Omental fat pad (tissue), 4 donors: ENCODE measurements at places on chromosomes 7 and 10. TPM values are rescaled to one million over a fixed set of nuclear protein-coding genes. Genes with fewer than 3 reads are reported as not detected.
A peak's percentile ranks its signal among the peaks of the same experiment; 100 is the strongest.

Gene TACC2
- total RNA-seq: 32.4 TPM

DNA sequence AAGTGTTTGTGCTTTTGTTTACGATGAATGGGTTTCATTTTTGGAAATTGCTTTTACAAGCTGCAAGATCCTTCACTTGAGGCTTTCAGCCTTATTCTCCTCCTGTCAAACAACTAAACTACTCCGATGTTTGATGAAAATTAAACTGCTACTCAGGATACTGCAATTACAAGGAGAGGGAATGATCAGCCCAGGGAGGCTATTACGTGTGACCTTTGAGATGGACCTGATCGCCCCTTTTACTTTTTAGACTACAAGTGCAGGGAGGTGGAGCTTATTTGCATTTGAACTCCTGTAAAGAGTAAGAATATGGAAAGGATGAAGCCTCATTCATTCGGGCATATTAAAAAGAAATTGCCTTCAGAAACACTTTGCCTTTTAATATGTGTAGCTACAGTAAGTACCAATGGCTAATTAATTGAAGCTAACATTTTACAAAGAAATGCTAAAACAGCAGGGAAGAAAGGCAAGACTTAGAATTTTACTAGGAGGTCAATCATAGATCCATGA lies 219.1 kb downstream of the PHTF2 start:
- no peak for DNase-seq

- DNase-seq: no peak
Observed at GRCh38 chr7:89914711-89915110, 239.6 kb upstream of the STEAP1 start.

DNA sequence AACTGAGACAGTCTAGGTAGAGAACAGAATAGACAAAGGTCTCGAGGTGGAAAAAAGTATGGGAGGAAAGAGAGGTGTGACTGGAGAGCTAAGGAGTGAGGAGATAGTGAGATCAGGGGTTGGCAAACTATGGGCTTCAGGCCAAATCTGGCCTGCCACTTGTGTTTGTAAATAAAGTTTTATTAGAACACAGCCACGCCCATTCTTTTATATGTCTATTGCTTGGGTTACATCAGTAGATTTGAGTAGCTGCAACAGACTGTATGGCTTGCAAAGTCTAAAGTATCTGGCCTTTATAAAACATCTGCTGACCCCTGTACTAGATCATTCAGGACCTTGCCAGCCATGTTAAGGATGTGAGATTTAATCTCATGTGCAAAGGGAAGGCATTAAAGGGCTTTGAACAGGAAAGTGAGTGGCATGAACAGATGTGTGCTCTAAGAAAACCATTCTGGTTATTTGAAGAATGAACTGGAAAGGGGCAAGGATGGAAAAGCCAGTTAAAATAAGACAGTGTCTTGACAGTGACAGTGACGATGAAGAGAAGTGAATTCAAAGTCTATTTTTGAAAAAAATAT lies 240.3 kb downstream of the RNLS start:
- DNase-seq: no peak

DNA sequence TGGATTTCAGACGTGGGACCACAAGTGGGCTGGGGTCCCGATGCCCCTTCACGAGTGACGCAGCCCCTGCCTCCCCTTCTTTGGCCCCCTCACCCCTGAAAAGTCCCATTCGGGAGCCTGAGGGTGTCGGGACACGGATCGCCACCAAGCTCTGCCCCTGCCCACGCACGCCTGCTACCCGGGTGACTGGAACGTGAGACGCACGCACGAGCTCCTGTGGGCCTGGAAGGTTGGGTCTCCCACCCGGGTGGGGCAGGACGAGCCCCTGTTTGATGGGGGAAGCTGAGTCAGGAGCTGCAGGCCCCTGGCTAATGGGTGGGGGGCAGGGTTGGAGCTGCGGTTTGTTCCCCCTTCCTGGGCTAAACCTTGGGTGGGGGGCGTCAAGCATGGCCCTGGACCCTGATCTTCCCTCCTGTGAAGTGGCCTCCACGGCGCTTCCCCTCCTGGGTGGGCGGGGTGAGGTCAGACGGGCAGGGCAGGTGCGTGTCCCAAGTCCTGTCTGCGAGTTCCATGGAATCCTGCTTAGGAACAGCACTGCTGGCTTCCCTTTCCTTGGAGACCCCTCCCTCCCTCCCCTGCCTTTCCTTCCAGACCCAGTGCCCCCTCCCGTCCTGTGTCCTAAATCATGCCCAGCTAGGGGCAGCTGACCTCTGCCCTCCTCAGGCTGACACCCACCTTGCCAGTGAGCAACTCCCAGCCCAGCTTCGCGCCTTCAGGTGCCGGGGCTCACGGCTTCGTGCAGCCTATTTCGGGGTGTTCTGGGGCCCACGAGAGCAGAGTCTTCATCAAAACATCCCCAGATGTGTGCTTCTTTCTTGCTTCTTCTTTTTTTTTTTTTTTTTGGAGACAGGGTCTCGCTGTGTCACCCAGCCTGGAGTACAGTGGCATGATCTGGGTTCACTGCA lies 5.3 kb upstream of the TMEM184A start:
- no peak for DNase-seq

DNA sequence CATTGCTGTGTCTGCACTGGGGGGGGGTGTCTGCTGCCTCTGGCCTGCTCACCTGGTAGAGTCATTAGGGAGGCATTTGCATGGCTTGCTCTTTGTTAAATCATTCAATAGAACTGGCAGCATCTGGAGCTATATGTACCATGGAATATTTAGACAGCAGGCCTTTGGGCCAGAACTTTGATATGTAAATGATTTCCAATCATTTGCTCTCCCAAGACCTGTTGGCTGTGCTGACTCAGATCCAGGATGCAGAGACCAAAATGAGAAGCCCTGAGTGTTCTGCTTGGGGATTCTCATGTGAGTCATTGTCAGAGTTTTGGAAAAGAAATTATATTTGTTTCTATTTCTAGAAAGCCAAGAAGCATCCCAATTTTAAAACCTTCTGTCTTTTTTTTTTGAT lies 257.6 kb upstream of the IGFBP3 start:
- DNase-seq: no peak

Gene ERVW-1
- total RNA-seq: not detected

Gene SLIT1
- total RNA-seq: 0.12 TPM

Gene NFE2L3
- total RNA-seq: 4.8 TPM

- DNase-seq: no peak
Observed at GRCh38 chr10:86291616-86292340, 74.8 kb downstream of the GRID1 start.

- no peak for DNase-seq
Observed at GRCh38 chr7:96069401-96069800, 252.5 kb downstream of the SLC25A13 start.

- no peak for DNase-seq
Observed at GRCh38 chr10:74518061-74518460, 308.3 kb upstream of the KAT6B start.

Gene PRSS37
- not detected for total RNA-seq

Gene CPA4
- 3.0 TPM for total RNA-seq

DNA sequence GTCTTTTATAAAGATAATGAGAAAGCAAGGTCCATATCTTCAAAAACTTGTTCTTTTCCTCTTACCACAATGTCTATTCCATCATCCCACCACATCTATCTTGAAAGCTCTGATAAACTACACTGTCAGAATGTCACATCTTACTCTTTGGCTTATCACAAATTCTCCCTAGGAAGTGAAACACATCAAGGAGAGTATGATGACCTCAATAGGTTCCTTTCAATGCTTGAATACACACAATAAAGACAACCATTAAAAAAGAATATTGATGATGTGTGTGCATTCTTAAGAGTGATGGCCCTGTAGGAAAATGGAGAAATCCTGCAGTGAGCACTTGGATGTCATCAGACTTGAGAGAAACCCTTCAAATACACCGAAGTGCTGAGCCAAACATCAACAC lies 918.1 kb upstream of the SORCS1 start:
- no peak for DNase-seq

DNA sequence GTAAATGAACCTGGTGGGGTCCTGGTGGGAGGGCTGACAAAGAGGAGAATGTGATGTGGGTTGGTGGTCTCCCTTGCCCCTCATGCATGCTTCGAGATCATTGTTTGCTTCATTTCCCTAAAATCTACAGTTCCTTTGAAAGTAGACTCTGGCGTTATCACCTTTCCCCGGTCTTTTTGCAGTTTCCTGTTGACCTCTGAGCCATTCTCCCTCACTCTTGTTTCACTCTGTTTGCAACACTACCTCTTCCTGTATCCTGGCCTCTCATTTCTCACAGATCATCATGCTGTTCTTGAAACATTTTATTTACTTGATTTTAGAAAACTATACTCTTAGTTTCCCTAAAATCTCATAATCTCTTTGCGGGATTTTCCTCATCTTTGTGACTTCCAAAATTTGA lies 179.8 kb downstream of the WNT2 start:
- no peak for DNase-seq

Gene AZGP1
- 91.7 TPM for total RNA-seq

GRCh38 chr10:78460204-78460603 lies 426.5 kb downstream of the RPS24 start:
- DNase-seq: peak; percentile 7

GRCh38 chr10:130439766-130440165 lies 303.6 kb downstream of the GLRX3 start:
- DNase-seq: no peak

DNA sequence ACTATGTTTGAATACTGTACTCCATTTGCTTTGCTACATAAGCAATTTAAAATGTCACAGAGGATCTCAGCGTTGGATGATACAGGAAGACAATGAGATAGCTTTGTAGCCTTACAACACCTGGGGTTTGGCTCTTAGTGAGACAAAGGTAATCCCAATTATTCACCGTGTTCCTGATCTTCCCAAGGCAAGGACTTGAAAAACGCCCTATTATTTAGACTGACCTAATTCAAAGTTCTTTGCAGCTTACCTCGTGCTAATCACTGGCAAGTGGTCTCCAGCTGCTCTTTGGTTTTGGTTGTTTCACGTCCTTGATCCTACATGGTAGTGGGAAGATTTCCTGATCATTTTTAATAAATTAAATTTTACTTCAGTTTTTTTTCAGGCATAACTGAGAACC lies 23.0 kb upstream of the C7orf33 start:
- no peak for DNase-seq

DNA sequence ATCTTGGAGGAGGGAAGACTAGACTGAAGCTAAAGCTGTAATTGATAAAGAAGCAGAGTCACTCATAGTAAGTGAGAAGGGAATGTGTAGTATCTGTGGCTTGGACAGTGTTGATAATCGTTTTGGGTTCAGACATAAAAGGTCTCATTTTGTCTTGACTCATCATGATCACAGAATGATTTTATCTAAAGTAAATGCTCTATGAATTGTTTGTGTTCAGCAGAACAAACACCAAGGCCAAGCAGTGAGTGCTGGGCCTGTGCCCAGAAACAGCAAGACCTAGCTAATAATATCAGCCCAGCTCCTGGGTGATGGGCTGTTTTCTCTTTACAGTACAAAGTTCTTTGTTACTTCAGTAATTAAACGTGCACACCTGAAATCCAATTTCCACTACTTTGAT lies 26.7 kb upstream of the CD36 start:
- DNase-seq: no peak

Gene GIMAP4
- total RNA-seq: 16.1 TPM

GRCh38 chr7:82152858-82153257 lies 290.7 kb downstream of the CACNA2D1 start:
- DNase-seq: no peak

Gene AKR1C4
- total RNA-seq: not detected

DNA sequence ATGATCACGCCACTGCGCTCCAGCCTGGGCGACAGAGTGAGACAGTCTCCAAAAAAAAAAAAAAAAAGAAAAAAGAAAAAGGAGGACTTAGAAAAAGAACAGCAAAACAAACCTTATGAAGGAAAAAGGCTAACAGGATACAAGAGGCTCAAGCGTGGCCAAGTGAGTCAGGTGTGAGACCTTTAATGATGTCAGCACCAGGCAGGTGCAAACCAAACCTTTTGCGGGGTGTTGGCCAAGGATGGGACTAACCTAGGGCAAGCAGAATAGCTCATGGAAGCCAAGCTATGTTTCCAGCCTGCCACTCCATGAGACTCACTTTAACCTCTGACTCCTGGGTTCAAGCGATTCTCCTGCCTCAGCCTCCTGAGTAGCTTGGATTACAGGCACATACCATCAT lies 11.3 kb upstream of the GNA12 start:
- DNase-seq: no peak

Gene ERV3-1
- total RNA-seq: 40.4 TPM

Gene SDK1
- 3.0 TPM for total RNA-seq

Gene PAPOLB
- total RNA-seq: 1.4 TPM

DNA sequence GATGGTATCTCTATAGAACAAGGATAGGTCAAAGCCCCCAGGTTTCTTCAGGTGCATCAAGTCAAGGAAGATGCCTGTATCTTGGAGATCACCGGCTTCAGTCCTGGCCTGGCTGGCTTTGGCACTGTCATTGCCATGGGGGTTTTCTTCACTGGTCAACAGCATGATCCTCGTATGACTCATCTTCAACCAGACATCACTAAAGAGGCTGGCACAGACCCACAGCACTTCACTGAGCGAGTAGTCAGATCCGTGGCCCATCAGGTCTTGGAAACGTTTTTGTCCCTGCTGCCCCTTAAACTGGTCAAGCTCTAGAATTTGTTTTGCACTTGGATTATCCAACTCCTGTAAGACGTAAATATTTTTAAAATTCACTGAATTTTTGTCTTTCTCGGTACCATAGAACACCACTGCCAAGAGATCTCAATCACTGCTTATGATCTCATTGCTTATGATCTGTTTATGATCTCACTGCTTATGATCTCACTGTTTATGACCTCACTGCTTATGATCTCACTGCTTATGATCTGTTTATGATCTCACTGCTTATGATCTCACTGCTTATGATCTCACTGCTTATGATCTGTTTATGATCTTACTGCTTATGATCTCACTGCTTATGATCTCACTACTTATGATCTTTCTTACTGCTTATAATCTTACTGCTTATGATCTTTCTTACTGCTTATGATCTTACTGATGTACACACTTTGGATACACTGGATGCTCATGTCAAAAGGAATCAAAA lies 135.2 kb downstream of the CYP26A1 start:
- DNase-seq: no peak

Gene BAG3
- 98.0 TPM for total RNA-seq

Gene VAX1
- not detected for total RNA-seq

- no peak for DNase-seq
Observed at GRCh38 chr7:129435414-129435829, 1.2 kb downstream of the STRIP2 start.

DNA sequence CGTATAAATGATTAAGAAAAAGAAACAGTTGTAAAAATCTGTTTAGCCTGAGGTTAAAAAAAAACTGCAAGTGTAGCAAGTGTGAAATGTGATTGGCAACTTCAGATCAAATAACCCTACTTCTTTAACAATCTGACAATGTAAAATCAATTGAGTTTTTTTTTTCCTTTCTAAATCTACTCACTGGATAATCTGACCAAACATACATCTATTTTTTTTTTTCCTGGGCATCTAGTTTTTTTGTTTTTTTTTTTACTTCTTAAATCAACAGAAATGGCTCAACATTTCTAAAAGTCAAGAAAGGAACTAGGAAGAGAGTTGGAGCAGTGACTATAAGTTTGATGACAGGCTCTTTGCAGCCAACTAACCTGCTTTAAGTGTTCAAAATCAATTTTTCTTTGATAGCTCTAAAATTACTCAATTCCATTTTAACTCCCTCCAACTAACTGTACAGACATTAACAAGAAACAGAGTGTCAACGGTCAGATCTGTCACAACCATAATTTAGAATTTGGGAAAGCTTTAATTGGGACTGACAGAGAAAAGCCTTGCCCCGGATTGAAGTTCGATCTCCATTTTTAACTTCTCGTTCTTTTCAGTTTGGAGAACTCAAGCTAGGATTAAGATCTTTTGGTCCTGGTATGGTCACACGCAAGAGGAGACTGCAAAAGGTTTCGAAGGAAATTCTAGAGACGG lies 1.2 kb downstream of the ARL3 start:
- DNase-seq: no peak

Gene PDK4
- 582 TPM for total RNA-seq

Gene RBP3
- not detected for total RNA-seq
